ENCODE measurements at places on chromosomes 7 and 10.

DNA sequence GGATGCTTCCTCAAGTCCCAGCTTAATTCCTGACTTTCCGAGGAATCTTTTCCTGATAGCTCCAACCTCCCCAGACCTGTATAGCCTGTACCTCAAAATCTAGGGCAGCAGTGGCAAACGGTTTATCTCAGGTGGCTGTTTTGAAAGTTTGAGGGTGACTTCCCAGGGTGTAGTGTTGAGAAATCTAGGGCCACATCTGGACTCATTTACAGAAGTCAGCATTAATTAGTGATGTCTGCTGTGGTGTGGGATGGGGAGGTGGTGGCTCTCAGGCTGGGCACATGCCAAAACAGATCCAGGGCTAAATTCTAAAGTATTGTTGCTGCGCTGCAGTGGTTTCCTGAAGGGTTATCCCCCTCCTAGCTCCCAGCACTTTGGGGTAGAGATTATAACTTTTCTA, 38.0 kb downstream of the UNC5B start:
- no peak for DNase-seq

DNA sequence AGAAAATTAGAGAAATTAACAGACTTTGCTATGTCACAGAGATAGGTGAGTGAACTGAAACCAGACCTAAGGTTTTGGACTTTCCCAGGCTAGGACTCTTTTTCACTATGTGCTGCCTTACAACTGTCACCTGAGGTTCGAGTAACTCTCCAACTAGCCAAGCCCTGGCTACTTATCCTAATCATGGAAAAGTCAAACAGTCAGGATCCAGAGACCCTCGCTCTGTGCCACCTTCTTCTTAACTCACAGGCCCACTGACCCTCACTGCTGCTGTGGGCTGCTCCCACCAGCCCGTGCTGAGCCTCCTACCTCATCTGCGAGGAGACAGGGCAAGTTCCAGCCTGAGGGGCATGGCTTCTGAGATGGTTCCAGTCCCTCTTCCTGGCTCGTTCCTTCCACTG, 211.4 kb upstream of the KLF14 start:
- no peak for DNase-seq

DNA sequence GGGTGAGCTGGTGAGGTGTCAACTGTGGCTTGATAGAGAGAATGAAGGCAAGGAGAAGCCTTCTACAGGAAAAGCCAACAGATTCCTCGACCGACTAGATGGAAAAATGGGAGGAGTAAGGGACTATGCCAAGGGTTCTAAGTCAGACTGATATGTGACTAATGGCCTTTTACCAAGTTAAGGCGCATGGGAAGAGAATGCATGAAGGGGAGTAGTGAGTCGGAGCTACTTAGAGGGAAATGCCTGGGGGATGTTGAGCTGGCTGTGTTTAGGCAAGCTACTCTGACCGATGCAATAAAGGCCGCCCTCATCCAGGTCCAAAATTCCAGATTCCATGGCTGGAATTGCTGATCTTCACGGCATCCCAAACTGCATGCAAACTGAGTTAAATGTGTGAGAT, 48.2 kb downstream of the APBB1IP start:
- peak; percentile 67 for DNase-seq

- no peak for DNase-seq
Observed at GRCh38 chr10:61847087-61847486, 54.4 kb upstream of the ARID5B start.
